Activated T-helper 1 cell treated with anti-CD3 and anti-CD28 coated beads, Interleukin-2, amount 50 U/mL, for 16 hours (primary cell): ENCODE measurements at places on chromosomes 4 and X.

DNA sequence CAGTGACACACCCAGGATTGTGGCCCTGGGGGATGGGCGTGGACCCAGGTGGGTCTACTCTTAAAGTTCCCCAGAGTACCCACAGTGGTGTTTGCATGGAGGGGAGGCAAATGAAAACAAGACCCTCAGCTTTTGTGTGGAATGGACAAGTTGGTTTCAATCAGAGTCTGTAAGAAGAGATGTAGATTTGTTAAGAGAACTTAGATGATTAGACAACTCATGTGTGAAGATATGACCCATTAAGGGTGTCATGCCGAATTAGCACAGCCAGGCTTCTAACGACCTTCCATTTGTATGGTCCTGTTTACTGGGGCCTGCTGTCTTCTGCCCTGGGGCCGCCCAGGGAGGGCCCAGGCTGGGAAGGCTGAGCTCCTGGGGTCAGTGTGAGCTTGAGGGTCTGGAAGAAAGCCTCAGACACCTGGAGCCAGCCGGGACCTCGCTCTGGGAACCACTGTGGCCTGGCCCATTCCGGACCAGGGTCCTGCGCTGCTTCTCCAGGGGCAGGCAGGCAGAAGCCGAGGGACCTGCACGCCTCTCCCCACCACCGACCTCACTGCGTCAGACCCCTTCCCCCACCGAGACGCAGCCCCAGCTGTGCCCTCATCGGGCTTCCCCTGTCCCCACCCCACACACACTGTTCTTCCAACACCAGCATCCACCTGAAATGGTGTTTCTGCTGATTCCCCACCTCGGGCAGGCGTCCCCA lies 20.4 kb downstream of the UVSSA start:
- no peak for DNase-seq

DNA sequence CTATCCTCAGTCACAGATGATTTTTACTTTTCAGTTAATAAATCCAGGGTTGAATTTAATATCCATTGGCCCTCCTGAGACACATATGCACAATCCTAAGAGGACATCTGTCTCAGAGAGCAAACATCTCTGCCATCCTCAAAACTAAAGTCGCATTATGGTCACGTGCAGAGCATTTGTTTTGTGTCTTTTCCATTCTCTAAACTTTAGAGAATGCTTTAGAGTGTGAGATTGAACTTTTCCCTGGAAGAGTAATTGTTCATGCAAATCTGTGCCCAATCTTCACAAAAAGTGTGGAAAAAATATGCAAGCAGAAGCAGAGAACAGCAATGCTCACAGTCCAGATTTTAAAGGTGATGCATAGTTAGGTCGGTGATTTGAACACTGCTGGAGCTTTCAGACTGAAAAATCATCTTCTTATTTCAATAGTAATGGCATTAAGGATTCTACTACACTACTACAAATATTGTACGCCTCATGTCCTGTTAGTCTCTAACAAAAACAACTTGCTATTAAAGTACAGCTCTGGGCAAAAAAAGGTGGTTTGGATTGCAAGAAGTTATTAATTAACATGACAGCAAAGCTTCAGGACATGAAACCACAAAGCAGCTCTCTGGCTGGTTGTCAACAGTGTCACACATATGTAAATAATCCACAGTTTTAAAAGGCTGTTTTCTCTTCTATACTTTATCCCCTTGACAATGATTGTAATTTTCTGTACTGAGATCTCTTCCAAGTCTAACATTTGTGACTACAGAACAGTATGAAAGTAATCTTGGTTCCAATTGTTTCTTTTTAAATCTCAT lies 19.9 kb downstream of the DCHS2 start:
- no peak for DNase-seq

- no peak for DNase-seq
Measured at GRCh38 chr4:92843784-92844183, 540.0 kb downstream of the GRID2 start.

DNA sequence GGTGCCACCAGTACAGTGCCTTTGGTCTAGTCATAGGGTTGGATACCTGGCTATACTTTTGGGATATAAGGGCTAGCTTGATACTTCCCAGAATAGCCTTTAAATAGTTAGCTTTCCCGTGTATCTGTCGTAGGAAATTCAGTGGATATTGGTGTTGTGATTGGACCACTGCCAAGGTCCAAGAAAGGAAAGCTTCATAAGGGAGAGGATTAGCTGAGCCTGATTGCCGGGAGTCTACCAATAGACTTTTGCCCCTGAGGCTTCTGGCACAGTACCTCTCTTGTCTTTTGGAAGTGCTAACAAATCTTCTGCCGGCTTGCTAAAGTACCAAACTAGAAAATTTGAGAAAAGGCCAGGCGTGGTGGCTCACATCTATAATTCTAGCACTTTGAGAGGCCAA lies 350.6 kb downstream of the CHIC1 start:
- DNase-seq, result no peak

DNA sequence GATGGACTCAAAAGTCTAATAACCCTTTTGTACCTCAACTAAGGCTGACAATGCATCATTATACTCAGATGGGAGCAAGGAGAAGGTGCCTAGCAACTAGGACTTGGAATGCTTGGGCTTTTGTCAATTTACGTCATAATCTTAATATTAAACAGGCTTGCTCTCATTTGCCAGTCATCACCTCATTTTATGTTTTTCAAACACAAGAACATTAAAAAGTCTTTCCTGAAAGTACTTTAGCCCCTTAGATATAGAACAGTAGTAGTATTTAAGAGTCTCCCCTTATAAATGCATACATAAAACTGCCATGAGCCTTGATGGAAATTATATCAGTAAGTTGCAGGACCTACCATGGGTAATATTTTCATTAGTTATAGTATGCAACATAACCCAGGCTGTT lies 150.7 kb upstream of the INTU start:
- DNase-seq, result no peak

GRCh38 chr4:42789041-42789567 lies 103.4 kb upstream of the GRXCR1 start:
- DNase-seq, result no peak

DNA sequence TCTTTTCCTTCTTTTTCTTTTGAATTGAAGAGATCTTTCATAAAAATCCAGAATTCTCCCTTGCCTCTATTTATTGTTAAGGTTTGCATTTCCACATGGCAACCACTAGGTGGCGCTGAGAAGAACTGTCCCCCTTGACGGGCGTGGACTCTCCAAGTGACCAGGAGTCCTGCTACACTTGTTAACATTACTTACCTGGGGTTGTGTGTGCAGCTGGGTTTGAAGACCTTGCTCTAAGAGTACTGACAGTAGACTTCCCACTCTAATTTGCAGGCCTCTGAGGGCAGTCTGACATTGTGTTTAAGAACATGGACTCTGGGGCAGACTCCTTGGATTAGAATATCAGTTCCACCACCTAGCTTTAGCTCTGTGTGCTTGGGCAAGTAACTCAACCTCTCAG lies 52.8 kb downstream of the GPRIN3 start:
- DNase-seq, result no peak

- no peak for DNase-seq
Measured at GRCh38 chrX:17656035-17656418, 81.3 kb upstream of the SCML1 start.

- no peak for DNase-seq
Measured at GRCh38 chrX:479273-479981, 92.7 kb upstream of the PPP2R3B start.

DNA sequence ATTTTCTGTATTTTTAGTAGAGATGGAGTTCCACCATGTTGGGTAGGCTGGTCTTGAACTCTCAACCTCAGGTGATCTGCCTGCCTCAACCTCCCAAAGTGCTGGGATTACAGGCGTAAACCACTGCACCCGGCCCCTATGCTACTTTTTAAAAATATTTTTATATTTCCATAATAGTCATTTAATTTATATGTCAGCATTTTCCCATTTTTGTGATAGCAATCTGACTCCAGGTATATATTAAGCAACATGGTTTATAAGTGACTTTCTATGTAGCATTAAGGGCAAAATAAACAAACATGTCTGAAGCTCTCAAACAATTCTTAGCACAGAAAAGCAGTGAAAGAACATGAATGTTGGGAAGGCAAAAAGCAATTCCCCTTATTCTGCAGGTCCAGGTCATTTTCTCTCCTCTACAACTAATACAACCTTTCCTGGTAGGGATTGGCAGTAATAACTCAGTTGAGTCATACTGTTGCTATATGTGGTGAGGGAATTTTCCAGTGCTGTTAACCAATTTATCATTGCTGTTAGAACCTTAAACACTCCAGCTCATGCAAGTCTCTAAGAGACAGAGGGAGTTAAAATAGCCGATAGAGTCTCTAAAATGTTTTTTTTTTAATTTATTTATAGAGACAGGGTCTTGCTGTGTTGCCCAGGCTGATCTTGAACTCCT lies 24.0 kb downstream of the SMIM14 start:
- DNase-seq, result no peak

DNA sequence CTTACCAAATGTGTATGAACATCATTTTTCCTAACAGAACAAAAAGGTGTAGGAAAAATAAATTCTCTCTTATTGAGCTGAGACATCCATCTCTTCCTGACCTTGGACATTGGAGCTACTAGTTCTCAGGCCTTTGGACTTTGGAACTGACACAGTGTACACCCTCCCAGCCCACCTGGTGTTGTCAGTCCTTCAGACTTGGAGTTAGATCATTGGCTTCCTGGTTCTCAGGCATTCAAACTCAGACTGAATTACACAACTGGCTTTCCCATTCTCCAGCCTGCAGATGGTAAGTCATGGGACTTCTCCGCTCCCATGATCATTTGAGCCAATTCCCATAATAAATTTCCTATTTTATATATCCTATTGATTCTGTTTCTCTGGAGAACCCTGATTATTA lies 84.8 kb upstream of the EDNRA start:
- no peak for DNase-seq

- DNase-seq, result no peak
Measured at GRCh38 chr4:14792702-14793227, 209.5 kb upstream of the CPEB2 start.

- no peak for DNase-seq
Measured at GRCh38 chr4:98098764-98099163, 44.5 kb downstream of the STPG2 start.

DNA sequence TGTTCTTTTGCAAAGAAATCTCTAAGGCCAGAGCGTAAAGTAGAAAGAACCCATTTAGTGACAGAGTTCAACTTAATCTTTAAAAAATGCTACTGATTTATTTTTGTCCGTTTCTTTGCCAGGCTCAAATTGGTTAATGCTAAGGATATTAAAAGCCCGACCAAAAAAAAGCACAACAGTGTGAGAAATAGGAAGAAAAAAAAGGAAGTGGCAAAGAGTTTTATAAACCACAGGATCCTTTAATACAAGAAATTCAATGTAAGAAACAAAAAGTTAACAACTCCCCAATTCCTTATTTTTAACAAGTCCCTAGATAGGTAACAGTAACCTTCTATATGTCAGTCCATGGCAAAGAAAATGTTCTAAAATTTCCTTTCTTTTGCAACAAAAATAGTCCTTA lies 480.4 kb downstream of the ACTRT1 start:
- DNase-seq, result no peak

- no peak for DNase-seq
Measured at GRCh38 chr4:102761296-102761701, 531 bp upstream of the MANBA start.

- peak; percentile 73 for DNase-seq
Measured at GRCh38 chr4:128810871-128811570, 1.5 kb downstream of the JADE1 start.

- DNase-seq, result no peak
Measured at GRCh38 chr4:141686146-141686775, 49.9 kb downstream of the IL15 start.

- DNase-seq, result no peak
Measured at GRCh38 chrX:77446908-77447652, at the start of gene FGF16. Gene FGF16 (plus strand): TSS chrX:77447389. CDS start chrX:77447675, 286 bp downstream.

- DNase-seq, result no peak
Measured at GRCh38 chrX:101993335-101993734, 61.5 kb upstream of the ZMAT1 start.

GRCh38 chrX:107171369-107172102 lies 34.7 kb downstream of the NUP62CL start:
- DNase-seq, result no peak

DNA sequence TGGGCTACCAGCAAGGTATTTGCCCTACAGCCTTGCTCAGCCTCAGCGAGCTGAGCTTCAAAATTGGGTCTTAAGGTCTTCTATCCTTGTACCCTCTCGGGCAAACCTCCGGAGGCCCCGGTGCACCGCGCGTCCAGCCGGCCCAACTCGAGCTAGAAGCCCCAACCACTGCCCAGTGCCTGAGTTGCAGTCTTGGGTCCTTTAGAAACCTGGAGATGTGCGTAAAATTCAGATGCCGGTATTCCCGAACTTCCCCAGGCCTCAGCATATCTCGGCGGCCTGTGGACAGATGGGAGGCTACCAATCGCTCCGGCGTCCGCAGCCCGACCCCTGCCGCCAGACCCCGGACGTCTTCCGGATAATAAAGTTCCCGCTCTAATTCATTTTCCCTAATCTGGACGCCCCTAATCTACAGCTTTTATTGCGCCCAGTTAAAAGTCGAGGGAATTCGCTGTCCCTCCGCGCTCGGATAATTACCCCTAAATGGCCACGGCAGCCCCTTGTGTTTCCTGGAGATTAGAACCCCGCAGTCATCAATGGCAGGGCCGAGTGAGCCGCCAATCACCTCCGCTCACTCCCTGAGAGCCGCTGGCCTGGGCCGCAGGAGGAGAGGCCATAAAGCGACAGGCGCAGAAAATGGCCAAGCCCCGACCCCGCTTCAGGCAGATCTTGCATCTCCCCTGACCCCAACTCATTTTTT lies 1.5 kb upstream of the MSX1 start:
- no peak for DNase-seq

GRCh38 chr4:52052475-52052780 lies 1.3 kb downstream of the SPATA18 start:
- DNase-seq, result no peak

- DNase-seq, result no peak
Measured at GRCh38 chr4:94453391-94453963, 1.7 kb downstream of the PDLIM5 start.

- no peak for DNase-seq
Measured at GRCh38 chr4:65911720-65912119, 241.4 kb upstream of the EPHA5 start.

- no peak for DNase-seq
Measured at GRCh38 chr4:11791797-11792196, 363.1 kb upstream of the HS3ST1 start.

DNA sequence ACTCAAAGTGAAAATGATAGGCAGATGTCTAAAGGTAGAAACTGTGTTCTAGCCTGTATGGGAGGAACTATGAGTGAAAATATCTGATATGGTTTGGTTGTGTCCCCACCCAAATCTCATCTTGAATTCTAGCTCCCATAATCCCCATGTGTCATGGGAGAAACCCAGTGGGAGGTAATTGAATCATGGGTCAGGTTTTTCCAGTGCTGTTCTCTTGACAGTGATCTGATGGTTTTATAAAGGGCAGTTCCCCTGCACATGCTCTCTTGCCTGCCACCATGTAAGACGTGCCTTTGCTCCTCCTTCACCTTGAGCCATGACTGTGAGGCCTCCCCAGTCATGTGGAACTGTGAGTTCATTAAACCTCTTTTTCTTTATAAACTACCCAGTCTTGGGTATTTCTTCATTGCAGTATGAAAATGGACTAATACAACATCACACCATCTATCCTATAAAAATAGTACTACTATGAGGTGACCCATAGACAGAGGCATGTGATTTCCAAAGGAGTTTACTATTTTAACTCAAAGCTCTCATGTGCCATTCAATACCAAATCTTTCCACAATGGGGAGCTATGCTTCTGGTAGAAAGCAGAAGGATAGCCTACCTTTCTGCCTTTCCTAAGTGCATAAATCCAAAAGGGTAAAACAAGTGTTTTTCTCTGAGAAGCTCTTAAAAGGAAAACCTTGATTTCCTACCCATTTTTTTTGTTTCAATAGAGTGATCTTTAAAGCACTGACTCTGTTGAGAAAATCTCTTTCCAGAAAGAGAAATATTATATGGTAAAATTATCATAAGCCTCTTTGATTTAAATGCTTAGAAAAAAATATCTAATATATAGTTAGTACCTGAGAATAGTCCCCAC lies 38.8 kb downstream of the SEC31A start:
- no peak for DNase-seq
